Smooth muscle cell of trachea (primary cell): ENCODE measurements at places on chromosomes 2 and 18. TPM values are rescaled to one million over a fixed set of nuclear protein-coding genes. Genes with fewer than 3 reads are reported as not detected.

The RTP5 gene
- total RNA-seq = not detected in 2 replicates

The HIBCH gene
- 21.3 and 30.0 TPM in 2 replicates for total RNA-seq

The DYNC2LI1 gene
- 19.2 and 25.2 TPM in 2 replicates for total RNA-seq

The FSIP2 gene
- total RNA-seq = 0.15 and 0.50 TPM in 2 replicates

The PLA2R1 gene
- total RNA-seq = 14.1 and 16.5 TPM in 2 replicates

The CCDC148 gene
- 1.5 and 1.7 TPM in 2 replicates for total RNA-seq

The ARHGEF4 gene
- total RNA-seq = 1.3 and 4.0 TPM in 2 replicates

The ARHGEF33 gene
- 0.29 and 0.33 TPM in 2 replicates for total RNA-seq

The TMEM178A gene
- total RNA-seq = 1.0 and 1.3 TPM in 2 replicates

The NT5DC4 gene
- not detected in 2 replicates for total RNA-seq

The SCYGR2 gene
- total RNA-seq = not detected in 2 replicates

The HOXD12 gene
- not detected in 2 replicates for total RNA-seq

The MTX2 gene
- 20.8 and 21.5 TPM in 2 replicates for total RNA-seq

The KLHL29 gene
- 4.2 and 13.9 TPM in 2 replicates for total RNA-seq

The CD28 gene
- under 0.01 TPM in 1 of 2 replicates, not detected in the other for total RNA-seq

The SCYGR6 gene
- not detected in 2 replicates for total RNA-seq

The HNMT gene
- 20.8 and 45.4 TPM in 2 replicates for total RNA-seq

The GPAT2 gene
- total RNA-seq = 16.2 and 19.3 TPM in 2 replicates

The IWS1 gene
- total RNA-seq = 34.2 and 43.0 TPM in 2 replicates

The CD8B2 gene
- not detected in 2 replicates for total RNA-seq

The CYS1 gene
- total RNA-seq = 2.0 and 7.3 TPM in 2 replicates

The EFHD1 gene
- total RNA-seq = under 0.01 TPM in 1 of 2 replicates, not detected in the other

The SCYGR7 gene
- total RNA-seq = not detected in 2 replicates

The SULT1C4 gene
- total RNA-seq = under 0.01 TPM in 1 of 2 replicates, not detected in the other

The LPIN2 gene
- total RNA-seq = 34.5 and 51.1 TPM in 2 replicates

The CERS6 gene
- 11.6 and 15.9 TPM in 2 replicates for total RNA-seq

The GKN2 gene
- total RNA-seq = not detected in 2 replicates

The PUS10 gene
- total RNA-seq = 9.6 and 12.4 TPM in 2 replicates

The ANTXR1 gene
- 39.4 and 45.7 TPM in 2 replicates for total RNA-seq

The UGT1A7 gene
- total RNA-seq = not detected in 2 replicates

The SERPINB12 gene
- total RNA-seq = not detected in 2 replicates

The ANKRD30B gene
- total RNA-seq = 0.15 and 0.50 TPM in 2 replicates

The FBXO48 gene
- total RNA-seq = 0.29 and 0.33 TPM in 2 replicates

The KCNF1 gene
- 0.29 and 0.83 TPM in 2 replicates for total RNA-seq

The ANKRD30BL gene
- not detected in 2 replicates for total RNA-seq

The DSEL gene
- 156 and 218 TPM in 2 replicates for total RNA-seq

The NYAP2 gene
- not detected in 2 replicates for total RNA-seq

The COLEC11 gene
- 0.44 TPM in 1 of 2 replicates, not detected in the other for total RNA-seq

The GGCX gene
- 55.3 and 76.6 TPM in 2 replicates for total RNA-seq

The IL1B gene
- 0.15 and 0.50 TPM in 2 replicates for total RNA-seq

The GCKR gene
- total RNA-seq = 0.17 and 1.0 TPM in 2 replicates

The KYNU gene
- 1.2 and 5.3 TPM in 2 replicates for total RNA-seq

The NEUROD1 gene
- not detected in 2 replicates for total RNA-seq
